T-helper 22 cell (primary cell): ENCODE measurements at places on chromosomes 5 and 9.

- no peak for DNase-seq
Observed at GRCh38 chr9:36598273-36598672, 25.6 kb downstream of the MELK start.

GRCh38 chr5:55191165-55191564 lies 18.2 kb upstream of the CDC20B start:
- no peak for DNase-seq

GRCh38 chr9:72586388-72587130 lies 65.2 kb downstream of the TMC1 start:
- DNase-seq = peak; percentile 11

GRCh38 chr5:7745882-7746610 lies 104.9 kb downstream of the CFAP90 start:
- no peak for DNase-seq

GRCh38 chr9:36503172-36504088 lies 69.3 kb upstream of the MELK start:
- no peak for DNase-seq

GRCh38 chr5:125874717-125875116 lies 548.5 kb upstream of the GRAMD2B start:
- DNase-seq = no peak

GRCh38 chr5:1056611-1057484 lies 48.2 kb downstream of the NKD2 start:
- no peak for DNase-seq
